ENCODE measurements at places on chromosomes 4 and X.

- DNase-seq: no peak
Observed at GRCh38 chr4:57080781-57081650, 29.2 kb downstream of the IGFBP7 start.

DNA sequence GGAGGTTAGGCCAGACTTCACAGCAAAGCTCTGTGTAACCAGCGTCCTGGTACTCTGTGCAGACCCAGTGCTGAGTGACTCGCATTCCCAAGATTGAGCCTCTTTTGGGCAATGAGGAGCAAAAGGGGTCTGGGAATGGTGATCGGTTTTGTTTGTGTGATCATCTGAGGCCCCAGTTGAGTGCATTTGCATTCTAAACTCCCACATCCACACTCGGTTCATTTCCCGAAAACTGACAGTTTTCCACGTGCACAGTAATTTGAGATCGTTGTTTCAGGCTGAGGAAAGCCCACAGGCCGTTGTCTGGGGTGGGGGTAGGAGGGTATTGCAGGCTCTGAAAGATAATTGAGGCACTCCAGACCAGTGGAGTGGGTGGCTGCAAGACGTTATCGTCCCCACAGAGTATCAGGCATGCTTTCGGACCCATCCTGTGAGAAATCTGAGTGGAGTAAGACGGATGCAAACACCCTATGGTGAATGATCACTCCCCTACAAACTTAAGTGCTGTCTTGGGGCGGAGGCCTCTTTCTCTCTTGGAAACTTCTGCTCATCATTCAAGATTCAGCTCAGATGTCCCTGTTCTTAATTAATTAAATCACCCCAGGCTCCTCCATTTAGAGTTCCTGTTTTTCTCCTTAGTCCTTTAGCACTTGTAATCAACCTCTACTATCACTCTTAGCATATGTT, 96.1 kb downstream of the AFF1 start:
- no peak for DNase-seq

DNA sequence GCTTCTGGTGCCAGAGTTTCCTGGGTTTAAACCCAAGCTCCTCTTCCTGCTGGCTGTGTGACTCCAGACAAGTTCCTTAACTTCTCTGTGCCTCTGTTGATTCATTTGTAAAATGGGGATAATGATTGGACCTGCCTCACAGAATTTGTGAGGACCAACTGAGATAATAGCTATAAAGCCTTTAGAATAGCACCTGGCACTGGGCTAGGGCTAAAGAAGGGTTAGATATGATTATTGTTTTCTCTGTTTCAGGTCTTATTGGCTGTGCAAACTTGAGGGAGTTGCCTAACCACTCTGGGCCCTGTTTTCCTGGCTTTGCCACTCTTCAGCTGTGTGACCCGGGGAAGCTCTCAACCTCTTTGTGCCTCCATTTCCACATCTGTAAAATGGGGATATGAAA, 37.8 kb downstream of the LGI2 start:
- DNase-seq: no peak

- no peak for DNase-seq
Observed at GRCh38 chrX:114889481-114889880, 127.9 kb downstream of the IL13RA2 start.

- no peak for DNase-seq
Observed at GRCh38 chrX:34880656-34881055, 61.9 kb upstream of the FAM47B start.

DNA sequence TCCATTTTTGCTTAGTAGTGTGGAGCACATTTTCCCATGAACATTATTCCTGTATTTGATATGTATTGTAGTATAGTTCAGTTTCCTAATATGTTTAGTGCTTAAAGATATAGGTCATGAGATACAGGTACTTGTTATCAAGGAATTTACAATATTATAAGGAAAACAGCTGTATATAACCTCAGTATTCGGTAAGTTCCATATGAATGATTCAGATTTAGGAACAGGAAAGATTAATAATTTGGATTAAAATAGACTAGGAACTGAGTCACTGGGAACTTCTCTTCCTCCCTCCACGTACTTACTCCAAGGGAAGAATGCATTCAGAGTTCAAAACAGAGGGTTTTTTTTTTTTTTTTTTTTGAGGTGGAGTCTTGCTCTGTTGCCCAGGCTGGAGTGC, 20.0 kb downstream of the DIAPH2 start:
- DNase-seq: no peak

- no peak for DNase-seq
Observed at GRCh38 chr4:118957722-118958445, 69.2 kb downstream of the SYNPO2 start.

- DNase-seq: no peak
Observed at GRCh38 chr4:5858020-5858769, 34.7 kb downstream of the CRMP1 start.

DNA sequence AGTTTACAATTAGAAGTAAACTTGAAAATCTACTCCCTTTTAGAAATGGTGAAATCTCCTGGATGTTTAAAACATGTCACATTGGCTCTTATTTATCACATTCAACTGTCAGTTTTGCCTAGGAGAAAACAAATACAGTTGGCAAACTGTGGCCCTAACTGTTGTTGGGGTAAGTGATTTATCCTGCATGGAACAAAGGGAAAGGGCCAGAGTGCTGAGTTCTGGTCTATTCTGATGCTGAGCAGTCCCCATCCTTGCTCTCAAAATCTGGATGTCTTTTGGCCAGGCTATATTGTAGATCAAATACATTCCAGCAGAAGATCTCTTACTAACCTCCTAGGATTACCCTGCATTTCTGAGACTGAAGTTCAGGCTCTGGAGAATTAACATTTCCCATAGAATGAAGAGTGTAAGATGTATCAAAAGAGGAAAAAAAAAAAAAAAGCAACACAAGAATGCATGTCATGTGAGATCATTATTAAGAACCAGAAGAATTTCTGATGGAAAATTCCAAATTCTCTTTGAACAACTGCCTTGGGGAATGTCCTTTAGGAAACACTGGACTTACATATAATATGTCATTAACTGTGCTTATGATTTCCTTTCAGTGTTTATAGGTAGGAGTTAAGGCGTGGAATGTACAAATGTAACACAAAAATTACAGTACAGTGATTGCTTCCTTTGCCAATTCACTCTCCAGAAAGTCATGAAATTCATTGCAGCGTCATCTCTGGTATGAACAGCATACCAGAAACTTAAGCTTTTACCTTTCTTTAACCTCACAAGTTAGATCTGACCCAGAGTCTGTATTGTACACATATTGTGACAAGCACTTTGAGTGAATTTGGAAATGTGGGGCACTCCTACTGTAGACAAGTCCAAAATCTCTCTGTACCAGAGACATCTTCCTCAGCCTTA, 1012.5 kb upstream of the LCORL start:
- DNase-seq: no peak

DNA sequence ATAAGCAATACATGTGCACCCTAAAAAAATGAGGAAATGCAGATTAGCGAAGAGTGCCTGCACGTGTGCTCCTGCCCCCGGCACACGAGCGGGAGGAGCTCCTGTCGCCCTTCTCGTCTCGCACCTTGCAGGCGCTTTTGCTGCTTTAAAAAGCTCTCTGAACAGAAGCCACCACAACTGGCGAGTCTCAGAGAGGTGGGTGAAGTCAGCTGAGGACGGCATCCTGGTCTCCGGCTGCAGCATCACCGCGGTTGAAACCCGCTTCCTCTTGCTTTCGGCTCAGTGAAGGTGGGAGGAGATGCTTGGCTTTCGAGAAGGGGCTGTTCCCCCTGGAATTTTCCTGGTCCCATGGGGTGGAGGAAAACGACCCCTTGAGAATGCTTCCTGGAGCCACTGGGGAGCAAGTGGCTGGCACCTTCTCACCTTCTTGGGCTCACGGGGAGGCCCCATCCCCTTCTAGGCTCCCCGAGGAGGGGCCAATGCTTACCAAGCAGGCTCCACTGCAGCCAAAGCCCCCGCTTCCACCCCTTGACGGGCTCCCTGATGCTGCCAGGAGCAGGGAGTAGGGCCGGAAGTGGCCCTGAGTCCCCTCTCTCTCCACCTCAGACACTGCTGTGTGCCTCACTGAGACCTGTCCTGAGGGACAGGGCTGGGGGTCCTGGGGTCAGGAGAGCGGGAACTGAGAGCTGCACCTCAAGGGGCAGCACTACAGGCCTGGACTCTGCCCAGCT, 29.2 kb upstream of the MXD4 start:
- no peak for DNase-seq

DNA sequence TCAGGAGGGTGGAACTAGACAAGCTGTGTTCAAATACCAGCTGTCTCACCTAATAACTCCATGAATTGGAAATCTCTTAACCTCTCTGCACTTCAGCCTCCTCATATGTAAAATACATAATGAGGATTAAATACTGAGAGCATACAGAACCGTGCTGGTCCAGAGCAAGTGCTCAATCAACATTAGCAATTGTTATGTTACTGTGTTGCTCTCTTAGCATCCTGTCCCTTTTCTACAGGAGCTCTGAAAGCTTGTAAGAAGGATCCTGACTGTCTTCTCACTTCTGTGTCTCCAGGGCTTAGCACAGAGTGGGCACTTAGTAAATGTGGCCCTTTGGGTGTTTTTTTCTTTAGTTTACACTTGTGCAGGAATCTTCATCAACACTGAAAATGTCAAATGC, 1456.1 kb upstream of the IGFBP7 start:
- no peak for DNase-seq

GRCh38 chr4:27828843-27829242, 968.2 kb downstream of the STIM2 start:
- no peak for DNase-seq

GRCh38 chr4:105674011-105674410, 34.5 kb downstream of the INTS12 start:
- no peak for DNase-seq

DNA sequence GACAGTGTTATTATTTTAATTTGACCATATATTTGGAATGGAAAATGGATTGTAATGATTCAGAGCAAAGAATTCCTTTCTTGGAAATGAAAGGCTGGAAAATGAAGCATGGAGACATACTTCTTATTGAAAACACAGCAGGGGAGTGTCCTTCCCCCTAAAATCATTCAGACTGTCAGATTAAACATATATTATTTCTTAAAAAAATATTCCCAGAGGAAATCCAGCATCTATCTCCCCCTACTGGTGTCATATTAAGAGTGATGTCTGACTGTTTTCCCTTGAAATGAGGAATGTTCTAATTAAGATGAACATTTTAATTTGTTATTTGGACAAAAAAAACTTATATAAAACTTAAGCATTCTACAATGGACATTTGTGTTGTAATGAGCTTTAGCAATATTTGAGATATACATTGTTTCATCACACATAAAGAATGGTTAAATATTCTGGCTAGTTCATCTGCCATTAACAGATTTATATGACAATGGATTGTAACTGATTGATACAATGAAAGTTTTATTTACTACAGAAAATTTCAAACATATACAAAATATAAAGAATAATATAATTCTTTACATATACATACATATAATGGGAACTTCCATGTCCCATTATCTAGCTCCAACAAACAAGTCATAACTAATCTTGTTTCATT, 264.6 kb downstream of the SPRY1 start:
- peak; percentile 57 for DNase-seq

- DNase-seq: no peak
Observed at GRCh38 chrX:32545101-32545500, 666.2 kb downstream of the DMD start.

- no peak for DNase-seq
Observed at GRCh38 chr4:72951147-72951546, 118.4 kb downstream of the COX18 start.

DNA sequence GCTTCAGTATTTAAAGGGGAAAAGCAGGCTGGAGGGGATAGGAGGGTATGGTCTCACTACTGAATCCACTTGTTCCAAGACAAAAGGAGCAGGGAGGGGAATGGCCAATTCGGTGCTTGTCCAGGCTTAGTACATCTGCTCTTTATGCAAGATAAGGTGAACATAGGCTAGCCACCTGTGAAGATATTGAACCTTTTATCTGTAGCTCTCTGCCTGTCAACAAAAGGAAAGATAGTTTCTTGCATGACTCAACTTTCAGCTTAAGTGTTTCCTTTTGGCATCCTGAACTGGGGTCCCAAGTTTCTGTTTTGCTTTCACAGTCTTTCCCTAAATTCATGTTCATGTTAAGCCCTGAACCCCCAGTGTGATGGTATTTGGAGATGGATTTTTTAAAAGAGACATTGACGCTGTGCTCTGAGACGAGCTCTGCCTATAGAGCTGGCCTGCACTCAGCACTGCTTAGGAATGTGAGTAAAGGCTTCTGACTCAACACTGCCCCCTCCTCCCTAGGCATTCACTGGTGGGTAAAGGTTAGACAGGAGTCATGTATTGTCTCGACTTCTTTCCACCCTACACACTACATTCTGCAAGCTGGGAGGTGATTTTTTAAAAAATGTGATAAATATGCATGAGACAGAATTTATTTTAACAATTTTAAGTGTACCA, 28.2 kb downstream of the FAM149A start:
- DNase-seq: no peak

DNA sequence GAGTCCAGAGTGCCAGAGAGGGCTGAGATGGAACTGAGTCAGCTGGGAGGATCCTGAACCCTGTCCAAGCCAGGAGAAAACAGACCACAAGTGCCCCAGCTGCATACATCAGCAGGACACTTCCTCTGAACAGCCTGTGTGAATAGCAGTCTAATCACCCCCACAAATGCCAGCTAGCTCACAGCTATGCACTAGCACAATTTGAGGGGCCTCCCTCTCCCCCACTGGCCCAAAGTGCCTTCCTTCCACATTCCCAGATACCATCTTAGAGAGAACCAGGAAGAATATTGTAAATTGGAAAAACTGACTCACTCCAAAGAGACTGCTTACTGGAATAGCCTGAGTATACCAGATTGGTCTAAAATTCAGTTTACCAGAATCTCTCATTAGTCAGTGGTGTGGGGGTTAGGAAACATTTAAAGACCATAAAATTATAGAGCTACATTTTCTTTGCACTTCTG, 292.6 kb upstream of the KLF3 start:
- DNase-seq: no peak

DNA sequence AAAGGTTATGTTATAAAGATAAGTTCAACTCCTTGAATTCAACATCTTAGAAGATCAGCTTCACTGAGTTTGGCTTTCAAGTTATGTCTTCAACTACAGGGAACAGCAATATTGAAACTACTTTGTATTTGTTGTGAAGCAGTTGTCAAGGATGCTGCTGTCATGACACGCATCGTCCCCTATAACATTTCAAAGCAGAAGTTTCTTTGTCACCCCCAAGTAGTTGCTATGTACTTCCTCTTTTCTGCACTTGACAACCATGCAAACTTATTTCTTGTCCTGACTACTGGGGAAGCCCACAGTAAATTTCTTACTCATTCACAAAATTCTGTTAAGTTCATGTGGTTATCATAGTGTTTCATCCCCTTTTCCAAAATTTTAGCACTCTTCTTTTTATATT, 14.3 kb downstream of the ANTXR2 start:
- peak; percentile 95 for DNase-seq

DNA sequence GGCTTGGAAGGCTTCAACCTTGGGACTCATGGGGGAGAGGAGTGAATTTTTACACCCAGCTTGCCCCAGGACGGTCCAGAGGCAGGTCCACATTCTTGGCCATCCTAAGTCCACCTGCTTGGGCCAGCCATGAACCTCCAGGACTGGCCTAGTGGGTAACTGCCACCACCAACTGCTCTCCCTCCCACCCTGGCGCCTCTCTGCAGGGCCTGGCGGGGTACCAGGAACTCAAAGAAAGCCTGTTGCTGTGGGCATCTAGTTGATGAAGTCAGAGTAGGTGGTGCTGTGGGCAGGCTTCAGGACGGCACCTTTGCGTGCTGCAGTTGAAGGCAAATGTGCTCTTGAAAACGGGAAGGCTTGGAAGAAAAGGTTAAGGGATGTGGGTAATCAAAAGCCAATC, 12.0 kb downstream of the BCOR start:
- no peak for DNase-seq

- no peak for DNase-seq
Observed at GRCh38 chr4:77151241-77151640, 5.8 kb upstream of the CCNG2 start.

All from inflammatory macrophage treated with lipopolysaccharide for 1 hour (primary cell).